Stimulated activated CD4-positive, alpha-beta T cell treated with anti-CD3 and anti-CD28 coated beads, Interleukin-4, amount 100 ng/mL, for 4 hours (primary cell): ENCODE measurements at places on chromosomes 11 and 22.
A peak's percentile ranks its signal among the peaks of the same experiment; 100 is the strongest.

- no peak for DNase-seq
Measured at GRCh38 chr22:44383064-44383575, 70.4 kb upstream of the SHISAL1 start.

DNA sequence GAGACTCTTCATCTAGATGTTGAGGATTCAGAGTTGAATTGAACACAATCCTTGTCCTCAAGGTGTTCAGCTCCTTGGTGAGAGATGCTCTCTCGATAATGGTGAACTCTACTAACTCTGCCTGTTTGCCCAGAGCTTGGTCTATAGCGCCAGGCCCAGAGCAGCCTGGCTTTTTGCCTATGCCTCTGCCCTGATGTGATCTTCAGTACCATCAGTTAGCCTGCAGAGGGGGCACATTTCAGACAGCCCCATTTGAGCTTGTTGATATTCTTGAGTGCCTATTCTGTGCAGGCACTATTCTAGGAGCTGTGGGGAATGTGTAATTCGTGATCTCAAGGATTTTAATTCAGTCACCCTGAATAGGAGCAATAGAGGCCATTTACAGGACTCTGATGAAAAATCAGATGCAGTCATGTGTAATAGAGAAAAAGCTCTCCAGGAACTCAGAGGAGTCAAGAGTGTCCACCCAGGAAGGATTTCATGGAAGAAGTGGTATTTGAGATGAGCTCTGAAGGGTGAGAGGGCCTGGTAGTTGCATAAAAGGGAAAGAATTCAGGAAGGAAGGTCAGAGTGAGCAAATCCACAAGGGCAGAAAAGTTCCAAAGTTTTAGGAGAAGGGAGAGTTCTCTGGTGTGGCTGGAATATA lies 19.3 kb downstream of the GTPBP1 start:
- no peak for DNase-seq

GRCh38 chr11:131661132-131661531 lies 290.7 kb downstream of the NTM start:
- no peak for DNase-seq

DNA sequence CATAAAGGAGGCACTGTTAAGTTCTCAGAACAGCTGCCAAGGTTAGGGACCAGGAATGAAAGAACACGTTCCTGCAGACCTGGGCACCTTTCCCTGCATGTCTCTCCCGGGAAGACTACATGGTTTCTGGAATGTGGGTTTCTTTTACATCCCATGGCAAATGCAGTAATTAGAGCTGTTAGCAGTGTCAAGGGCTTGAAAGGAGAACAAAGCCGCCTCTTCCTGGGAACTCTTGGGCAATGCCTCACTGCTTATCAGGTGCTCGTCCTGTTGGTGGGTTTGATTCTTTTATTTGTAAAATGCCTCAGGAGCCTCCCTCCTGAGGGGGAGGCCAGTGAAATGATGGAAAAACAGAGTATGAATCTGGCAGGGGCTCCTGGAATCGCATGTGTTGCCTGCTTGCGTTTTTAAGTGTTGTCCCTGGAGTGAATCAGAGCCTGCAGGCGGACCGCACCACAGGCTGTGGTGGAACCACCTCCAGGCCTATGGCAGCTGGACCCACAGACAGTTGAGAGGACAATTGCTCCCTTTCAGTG lies 723 bp upstream of the C22orf31 start:
- no peak for DNase-seq

GRCh38 chr11:79419120-79419519 lies 21.7 kb downstream of the TENM4 start:
- no peak for DNase-seq

DNA sequence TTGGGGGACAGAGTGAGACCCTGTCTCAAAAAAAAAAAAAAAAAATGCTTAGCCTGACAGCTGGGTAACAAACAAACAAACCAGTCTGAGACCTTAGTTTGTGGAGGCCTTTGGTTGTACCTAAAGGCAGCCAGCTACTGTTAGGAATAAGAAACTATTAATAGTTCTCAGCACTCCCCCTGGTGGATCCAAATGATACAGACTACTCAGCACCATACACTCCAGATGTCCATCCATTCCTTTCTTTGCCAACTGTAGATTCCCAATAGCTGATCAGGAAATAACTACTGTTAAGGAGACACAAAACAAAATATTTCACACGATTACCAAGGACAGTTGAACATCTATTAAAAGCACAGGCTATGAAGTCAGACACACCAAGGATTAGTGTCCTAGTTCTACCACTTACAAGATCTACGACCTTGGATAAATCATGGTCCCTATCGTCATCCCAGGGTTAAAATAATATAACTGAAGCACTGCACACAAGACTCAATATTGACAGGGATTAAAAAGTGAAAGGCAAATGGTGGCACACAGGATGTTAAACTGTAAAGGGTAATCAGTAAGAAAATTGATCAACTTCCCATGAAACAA lies 17.2 kb downstream of the CLDN25 start:
- no peak for DNase-seq

DNA sequence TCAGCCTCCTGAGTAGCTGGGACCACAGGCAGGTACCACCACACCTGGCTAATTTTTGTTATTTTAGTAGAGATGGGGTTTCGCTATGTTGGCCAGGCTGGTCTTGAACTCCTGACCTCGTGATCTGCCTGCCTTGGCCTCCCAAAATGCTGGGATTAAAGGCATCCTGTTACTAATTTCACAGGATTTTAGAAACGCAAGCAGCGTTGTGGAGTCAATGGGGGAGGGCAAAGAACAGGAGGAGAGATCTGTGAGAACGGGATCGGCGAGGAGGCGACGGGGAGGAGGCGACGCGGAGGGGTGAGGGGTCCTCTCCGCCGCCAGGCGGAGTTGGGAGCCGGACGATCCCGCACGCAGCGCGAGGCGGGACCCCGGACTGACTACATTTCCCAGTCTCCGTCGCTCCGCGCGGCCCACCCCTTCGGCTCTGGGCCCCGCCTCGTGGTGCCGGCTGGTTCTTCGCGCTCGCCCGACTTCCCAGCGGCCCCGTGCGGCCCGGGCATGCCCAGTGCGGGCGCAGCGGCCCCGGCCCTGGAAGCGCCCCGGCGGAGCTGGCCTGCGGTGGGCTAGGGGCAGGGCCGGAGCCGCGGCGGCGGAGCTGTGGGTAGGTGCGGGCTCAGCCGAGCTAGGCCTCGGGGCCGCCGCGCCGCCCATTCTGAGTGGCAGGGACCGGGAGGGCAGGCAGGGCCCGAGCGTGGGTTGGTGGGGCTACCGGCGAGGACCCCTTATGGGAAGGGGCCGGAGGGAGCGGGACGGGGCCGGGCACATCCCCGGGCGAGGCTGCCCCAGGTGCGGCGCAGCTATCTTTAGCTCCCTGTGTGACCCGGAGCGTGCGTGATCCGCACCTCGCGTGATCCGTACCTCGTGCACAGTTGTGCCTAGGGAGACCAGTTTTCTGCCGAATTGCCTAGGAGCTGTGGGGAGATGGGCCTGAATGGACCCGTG lies at the start of gene EI24:
Gene EI24 (plus strand): TSS at position 508 of the 945 bp plus-strand sequence. CDS start 3,051 bp downstream, outside the sequence.
- DNase-seq: peak; percentile 90

DNA sequence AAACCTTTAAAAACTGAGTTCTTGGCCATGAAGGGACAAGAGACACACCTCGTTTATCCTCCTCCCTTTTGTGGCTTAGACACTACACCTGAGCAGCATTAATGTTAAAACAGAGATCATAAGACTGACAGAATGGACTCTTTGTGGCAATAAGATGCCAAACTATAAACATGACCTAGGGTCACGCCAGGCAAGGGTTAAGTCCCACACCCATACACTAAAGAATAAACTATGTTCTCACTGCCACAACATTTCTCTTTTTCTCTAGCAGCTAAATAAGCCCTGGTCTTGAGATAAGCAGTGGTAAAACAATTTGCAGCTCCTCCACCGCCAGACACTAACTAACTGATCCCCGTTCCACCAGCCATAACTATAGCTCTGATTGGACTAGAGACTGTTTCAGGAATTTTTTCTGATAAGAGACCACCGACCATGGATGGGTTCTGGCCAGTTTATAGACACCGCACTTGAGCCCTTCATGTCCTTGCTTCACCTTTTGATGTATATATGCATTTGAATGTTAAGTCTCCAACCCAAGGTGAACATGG lies 4.9 kb upstream of the SLCO2B1 start:
- DNase-seq: no peak

DNA sequence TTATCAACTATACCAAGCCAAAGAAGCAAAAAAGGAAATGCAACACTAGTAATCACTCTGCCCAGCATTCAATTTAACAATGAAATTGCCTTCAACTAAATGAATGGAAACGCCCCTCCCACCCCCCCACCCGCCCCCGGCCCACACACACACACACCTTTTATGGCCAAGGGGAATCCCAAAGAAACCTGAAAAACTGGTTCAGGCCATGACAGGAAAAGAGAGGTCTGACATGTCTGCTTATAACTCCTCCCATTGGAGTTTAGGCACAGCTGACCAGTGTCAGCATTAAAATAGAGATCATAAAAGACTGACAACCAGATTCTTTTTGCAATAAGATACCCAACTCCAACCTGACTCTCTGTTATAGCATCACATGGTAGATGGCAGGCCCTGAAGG lies 42.6 kb downstream of the ACER3 start:
- DNase-seq: no peak
